ENCODE measurements at places on chromosomes 5 and 9.

DNA sequence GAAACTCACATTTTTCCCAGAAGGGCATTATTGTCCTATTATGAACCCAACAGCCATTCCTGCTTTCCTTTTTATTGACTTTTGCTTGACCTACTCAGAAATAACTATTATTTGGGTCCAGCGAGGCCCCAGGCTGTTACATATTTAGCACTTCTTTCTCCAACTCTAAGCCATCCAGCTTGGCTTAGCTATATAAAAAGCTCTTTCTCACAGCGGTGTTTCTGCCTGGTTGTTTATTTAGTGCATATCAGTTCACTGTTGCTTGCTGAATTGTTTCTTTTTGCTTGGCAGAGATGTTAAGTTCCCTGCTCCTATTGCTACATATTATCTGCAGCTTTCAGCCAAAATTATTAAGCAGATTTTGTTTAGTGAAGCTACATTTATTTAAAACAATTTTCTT is 1156.8 kb upstream of the SEMA6A start:
- no peak for DNase-seq

GRCh38 chr5:104702212-104702611 is 1139.6 kb upstream of the NUDT12 start:
- no peak for DNase-seq

DNA sequence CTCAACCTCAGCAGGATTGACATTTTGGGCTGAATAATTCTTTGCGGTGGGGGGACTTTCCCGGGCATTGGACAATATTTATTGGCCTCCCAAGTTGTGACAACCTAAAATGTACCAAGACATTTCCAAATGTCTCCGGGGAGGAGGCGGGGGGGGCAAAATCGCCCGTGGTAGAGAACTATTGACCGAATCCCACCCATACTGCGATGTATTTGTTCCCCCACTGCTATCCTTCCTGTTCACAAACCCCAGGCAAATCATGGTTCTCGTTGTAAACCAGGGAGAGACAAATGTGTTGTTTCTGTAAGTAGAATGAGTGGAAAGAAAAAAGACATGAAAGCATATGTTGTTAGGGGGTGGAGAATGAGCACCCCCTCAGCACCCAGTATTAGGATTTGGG is 141.9 kb downstream of the PSAT1 start:
- DNase-seq: no peak

DNA sequence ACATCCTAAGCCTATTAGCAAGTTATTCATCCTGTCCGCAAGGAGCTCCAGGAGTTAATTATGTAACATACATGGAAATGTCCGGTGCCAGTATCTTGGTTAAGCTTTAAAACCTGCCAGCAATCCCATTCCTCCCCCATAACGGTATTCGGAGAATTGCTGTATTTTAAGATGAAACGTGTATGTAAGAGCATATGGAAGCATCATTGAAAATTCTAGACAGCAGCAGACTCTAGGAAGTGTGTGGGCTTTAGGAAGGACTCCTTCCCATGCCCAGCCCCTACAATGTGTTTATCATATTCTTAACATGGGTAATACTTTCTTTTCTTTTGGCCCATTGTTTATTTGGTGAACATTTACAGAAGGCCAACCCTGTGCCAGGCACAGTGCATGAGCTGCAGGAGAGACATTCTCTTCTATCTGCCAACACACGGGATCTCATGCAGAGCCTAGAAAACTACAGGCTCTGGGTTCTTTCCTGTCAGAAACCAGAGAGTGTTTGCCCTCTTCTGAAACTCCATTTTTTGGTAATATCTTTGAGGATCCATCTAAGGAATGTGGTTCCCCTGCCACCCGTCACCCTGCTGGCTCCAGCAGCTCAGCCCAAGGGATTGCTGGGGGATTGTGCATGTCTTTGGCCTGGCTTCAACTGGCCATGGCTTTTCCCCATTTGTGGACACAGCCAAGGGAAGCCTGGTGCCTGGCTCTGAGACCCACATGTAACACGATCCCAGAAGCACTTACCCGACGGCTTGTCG is 15.1 kb downstream of the ANGPTL2 start:
- no peak for DNase-seq

GRCh38 chr5:73818357-73818756 is 192.4 kb downstream of the ARHGEF28 start:
- DNase-seq: no peak

DNA sequence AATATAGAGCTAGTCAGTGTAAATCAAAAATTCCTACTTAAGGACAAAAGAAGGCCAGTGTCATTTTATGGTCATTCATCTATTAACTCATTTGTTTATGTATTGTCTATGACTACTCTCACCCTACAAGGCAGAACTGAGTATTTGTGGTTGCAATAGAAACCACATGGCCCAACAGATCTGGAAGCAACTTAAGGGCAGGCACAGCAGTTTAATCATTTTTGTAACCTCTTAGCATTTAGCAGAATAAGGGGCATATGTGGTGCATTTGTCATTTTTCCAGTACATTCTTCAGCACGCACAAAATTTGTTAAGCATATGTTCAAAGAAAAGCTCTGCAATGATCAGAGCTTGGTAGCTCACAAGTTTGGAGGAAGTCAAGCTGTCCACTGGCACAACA is 1.1 kb downstream of the FKBP15 start:
- no peak for DNase-seq

DNA sequence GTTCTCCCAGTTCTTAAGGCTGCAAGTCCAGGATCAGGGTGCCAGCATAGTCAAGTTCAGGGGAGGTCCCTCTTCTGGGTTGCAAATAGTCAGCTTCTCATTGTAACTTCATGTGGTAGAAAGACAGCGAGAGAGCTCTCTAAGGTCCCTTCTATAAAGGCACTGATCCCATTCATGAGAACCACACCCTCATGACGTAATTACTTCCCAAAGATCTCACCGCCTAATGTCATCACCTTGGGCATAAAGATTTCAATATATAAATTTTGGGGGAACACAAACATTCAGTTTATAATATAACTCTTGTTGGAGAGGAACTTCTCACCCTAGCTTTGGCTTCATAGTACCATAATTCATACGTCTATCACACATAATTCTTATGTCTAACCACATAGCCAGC is 203.9 kb upstream of the VLDLR start:
- DNase-seq: no peak

- DNase-seq: no peak
These were observed 74.1 kb downstream of the SERINC5 start for GRCh38 chr5:80181618-80182211.

- no peak for DNase-seq
These were observed 671.9 kb upstream of the KLF4 start for GRCh38 chr9:108161503-108161902.

DNA sequence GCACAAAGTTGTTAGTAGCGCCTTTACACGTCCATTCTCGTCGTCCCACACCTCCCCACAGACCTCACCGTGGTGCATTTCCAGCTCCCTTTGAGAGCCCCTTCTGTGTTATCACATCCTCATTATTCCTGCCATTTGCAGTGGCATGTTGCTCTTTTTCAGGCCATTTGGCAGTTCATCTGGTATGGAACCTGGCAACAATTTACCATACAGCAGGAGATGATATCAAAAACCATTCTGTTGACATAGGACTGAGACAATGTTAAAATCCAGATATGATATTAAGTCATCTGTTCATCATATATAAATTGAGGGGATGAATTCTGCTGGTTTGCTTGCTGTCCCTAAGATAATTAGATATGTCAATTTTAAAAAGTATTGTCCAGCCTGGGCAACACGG is 83.0 kb downstream of the TMEM174 start:
- no peak for DNase-seq

- DNase-seq: no peak
These were observed 241.8 kb upstream of the KLF9 start for GRCh38 chr9:70656281-70656680.

- no peak for DNase-seq
These were observed 23.1 kb downstream of the CXXC5 start for GRCh38 chr5:139671096-139671841.

GRCh38 chr9:14618836-14619420 is 74.3 kb downstream of the ZDHHC21 start:
- no peak for DNase-seq

GRCh38 chr9:90274725-90275124 is 367.9 kb downstream of the DIRAS2 start:
- DNase-seq: no peak

GRCh38 chr5:2522372-2522771 is 229.1 kb downstream of the IRX2 start:
- no peak for DNase-seq

DNA sequence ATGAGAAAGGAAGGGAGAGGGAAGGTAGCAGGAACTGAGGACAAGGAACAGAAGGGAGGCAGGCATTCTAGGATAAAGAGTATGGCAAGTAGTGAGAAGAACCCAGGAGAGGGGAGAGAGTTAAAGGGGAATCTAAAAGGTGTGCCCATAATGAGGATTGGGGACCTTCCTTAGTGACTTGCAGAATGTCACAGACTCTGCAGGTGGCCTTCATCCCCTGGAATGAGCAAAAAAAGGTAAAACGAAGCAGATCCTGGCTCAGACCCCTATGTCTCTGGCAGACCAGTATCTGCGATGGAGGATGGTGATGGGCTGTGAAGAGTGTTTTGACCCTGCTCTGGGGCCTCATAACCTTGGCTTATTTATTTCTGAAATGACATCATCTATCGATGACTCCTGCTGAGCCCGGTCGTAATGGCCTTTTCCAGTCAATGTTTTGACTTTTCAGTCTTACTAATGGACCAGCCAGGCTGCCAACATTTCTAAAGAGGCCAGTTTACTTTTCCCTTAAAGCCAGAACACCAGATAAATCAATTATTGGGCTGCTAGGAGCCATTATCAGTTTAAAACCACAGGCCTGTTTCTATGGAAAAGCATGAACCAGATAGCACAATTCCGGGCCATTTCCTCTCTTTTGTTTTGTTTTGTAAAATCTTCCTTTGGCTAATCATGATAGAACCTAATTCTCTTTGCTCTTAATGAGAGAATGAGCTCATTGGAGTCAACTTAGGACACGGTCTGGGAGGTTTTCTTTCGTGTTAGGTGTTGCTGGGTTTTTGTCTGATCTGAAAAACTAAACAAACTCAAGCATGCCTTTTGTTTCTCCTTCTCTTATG is 3.1 kb downstream of the TMOD1 start:
- DNase-seq: no peak

DNA sequence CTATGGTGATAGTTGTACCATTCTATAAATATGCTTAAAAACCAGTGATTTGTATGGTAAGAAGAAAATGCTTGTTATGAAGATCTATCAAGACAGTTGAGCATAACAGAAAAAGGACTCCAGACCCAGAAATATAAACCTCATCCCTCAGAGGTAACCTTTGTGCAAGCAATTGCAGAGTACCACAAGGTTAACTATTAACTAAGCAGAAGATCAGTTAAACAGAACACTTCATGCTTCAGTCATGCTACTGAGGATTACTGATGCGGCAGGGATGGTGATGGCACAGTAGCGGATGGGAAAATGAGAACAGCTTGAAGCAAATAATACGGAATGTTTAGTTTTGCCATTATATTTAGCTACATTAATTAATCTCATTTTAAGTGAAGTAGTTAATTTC is 45.5 kb downstream of the IARS1 start:
- no peak for DNase-seq

DNA sequence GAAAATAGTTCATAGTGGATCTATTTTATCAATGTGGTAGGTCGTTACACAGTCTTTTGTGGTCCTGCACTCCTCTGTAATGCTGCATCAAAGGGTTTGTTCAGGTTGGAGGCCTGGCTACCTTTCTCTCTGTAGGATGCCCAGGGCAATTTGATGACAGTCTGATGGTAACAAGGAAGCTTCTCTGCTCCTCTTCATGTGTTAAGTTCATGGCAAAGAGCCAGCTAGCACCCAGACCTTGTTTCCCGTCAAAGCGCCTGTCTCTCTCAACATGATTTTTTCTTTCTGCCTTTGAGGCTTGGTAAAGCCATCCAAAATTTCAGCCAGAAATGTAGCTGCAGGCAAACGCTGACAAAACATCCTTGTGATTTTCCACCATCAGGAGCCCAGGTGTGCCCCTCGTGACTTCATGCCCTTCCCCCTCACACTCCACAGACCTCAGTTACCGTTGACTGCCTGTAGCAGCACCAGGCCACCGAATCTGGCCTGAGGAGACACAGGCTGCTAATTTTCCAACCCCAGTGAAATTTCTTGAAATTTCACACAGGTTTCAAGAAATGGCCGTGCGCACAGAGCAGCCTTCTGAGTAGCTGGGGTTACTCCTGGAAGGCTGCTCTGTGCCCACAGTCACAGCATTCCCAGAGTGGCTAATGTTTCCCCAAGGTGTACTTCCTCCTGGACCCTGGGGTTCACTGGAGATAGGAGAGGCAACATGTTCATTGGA is 292.7 kb downstream of the CWC27 start:
- DNase-seq: no peak

- DNase-seq: no peak
These were observed 310.6 kb downstream of the NDUFS4 start for GRCh38 chr5:53871050-53871449.

DNA sequence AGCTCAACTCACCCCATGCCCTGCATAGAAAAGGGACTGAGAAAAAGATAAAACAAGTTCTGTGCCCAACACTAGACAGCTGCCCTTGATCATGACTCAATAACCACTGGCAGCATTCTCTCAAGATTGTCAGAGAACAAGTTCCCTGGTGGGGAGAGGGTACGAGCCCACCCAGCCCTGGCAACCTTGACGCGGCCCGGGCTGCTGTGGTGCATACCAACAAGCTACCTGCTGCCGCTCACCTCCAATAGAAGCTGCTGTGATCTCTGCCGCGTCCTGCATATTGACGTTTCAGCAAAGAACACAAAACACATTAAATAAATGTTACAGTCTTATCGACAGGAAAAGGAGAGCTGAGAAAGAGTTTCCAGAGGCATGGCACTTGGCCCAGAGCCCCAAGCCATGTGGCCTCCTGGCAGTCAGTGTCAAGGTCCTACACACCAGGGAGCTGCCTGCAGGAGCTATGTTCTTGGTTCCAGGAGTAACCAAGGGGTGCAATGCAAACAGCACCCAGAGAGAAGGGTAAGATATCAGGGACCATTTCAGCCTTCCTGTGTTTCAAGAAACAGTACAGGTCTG is 28.3 kb downstream of the WHRN start:
- DNase-seq: no peak

DNA sequence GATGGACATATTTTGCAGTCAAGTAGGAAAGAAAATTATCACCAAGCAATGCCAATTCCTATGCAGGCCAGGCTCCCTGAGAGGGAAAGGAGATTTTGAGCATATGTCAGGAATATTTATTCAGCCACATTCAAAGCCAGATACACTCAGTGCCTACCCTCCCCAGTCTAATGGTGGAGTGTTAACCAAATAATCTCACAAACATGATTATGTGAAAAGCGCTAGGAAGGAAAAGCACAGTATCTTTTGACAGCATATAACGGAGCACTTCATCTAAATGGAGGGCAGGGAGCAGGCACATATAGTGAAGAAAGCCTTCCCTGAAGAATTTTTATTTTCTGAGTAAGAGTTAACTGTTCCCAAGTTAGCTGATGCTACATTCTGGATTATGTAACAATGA is 80.3 kb upstream of the SLC30A5 start:
- no peak for DNase-seq

DNA sequence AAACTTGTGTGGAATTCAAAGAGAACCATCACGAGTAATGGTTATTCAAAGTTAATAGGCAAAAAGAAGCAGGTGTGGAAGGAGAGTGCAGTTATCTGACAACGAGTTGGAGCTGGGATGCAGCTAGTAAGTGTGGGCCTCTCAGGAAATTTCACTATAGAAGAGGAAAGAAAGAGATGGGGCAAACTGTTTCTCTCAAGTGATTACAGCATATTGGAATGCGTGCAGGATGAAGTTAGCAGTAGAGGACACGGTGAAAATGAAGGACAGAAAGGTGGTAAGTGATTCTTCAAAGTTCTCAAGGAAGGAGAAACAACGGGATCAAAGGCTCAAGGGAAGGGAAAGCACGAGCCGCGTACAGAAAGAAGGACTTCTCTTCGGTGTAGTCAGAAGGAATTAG is 84.0 kb downstream of the ADAMTS12 start:
- no peak for DNase-seq

- DNase-seq: no peak
These were observed 55.1 kb upstream of the NRARP start for GRCh38 chr9:137357166-137357565.
